Uterus (tissue), 4 donors: ENCODE measurements at places on chromosomes 7 and 10.

GRCh38 chr7:101390901-101391301 is 28.2 kb downstream of the COL26A1 start:
- DNase-seq: peak; percentile 15

DNA sequence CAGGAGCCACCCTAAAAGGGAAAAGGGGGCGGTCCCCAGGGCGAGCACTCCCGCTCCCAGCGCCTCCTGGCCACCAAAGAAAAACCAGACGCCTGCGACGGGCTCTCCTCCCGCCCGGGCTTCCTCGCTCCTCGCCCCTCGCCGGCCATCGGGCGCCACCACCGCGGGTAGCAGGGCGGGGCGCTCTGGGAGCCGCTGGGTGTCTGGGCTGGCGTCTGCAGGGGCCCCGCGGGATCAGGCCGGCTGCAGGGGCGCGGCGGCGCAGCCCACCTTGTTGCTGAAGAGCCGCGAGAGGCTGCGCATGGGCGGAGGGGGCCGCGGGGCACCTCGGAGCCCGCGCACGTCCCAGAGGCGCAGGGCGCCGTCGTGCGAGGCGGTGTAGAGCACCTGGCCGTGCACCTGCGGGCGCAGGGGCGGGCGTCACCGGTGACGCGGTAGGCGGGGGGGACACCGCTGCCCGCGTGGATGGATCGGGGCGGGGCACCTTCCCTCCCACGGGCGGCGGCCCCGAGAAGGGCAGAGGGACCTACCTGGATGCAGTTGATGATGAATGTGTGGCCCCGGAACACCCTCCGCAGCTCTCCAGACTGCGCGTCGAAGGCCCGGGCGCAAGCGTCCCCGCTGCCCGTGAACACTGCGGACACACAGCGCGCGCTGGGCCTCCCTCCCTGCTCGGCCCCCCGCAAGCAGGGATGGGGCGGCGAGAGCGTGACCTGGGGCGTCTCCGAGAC is 28.3 kb downstream of the WDR86 start:
- DNase-seq: no peak

DNA sequence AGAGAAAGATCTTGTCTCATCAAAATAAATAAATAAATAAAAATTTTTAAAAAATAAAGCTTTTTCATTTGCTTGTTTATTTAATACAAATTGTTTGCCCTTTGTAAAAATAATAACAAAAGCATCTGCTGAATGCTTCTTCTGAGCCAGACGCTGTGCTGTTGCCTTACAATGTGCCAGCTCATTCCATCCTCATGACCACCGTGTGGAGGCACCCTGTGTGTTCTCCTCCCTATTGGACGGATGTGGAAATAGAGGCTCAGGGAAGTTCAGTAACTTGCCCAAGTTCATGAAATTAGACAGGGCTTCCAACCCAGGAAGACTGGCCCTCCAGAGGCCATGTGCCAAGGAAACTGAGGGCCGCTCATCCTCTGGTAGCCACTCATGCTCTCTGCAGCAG is 120.6 kb downstream of the SH3PXD2A start:
- no peak for DNase-seq

- DNase-seq: no peak
These were observed 98.2 kb downstream of the SORBS1 start for GRCh38 chr10:95462740-95463667.

GRCh38 chr7:112122798-112123197 is 83.4 kb downstream of the DOCK4 start:
- DNase-seq: no peak

- DNase-seq: peak; percentile 76
These were observed 412.1 kb upstream of the CELF2 start for GRCh38 chr10:10605551-10606081.

DNA sequence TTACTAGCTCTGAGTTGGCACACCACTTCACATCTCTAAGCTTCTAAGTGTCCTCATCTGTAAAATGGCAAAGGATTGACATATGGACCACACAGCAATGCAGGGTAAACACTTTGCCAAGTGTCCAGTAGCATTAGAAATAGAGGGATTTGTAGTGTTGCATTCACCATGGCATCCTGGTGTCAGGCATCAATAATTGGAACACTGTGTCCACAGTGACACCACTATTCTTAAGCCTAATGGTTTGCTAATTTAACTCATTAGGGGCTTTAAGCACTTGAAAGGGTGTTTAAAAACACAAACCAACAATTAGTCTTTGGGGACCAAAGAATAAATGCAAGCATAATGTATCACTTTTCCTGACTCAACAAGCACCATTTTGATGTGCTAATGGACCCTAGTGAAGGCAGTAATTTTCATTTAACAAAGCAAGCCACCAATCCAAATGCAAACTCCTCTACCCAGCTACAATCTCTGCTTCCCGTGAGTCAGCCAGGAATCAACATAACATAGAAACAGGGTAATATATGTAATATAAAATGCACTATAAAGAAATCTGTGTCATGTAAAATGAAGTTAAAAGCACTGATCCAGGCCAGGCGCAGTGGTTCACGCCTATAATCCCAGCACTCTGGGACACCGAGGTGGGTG is 75.9 kb downstream of the FAM204A start:
- no peak for DNase-seq

- no peak for DNase-seq
These were observed 164.0 kb downstream of the SH2D4B start for GRCh38 chr10:80701706-80702105.
